Esophagus squamous epithelium (tissue), 5 donors: ENCODE measurements at places on chromosomes 12 and 14.

GRCh38 chr14:71388336-71388735, 481.1 kb downstream of the PCNX1 start:
- no peak for DNase-seq

DNA sequence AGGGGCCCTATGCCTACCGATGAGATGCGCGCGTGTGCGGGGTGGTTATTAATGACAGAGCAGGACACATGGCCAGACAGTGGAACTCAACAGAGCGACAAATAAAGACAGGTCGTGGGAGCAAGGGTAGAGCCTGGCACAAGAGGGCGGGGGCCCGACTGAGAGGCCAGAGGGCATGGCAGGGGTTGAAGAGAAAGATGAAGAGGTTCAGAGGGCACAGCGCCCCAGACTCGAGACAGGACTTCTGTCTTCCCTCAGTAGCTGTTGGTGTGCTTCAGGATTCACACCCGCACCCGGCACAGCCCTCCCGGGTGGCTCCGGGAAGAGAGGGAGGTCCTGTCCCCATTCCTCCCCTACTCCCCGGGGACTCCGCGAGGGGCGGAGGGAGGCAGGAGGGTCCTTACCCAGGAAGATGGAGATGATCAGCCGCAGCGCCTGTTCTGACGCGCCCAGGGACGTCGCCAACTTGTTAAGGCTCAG, 366 bp downstream of the LPCAT3 start:
- DNase-seq, result no peak

DNA sequence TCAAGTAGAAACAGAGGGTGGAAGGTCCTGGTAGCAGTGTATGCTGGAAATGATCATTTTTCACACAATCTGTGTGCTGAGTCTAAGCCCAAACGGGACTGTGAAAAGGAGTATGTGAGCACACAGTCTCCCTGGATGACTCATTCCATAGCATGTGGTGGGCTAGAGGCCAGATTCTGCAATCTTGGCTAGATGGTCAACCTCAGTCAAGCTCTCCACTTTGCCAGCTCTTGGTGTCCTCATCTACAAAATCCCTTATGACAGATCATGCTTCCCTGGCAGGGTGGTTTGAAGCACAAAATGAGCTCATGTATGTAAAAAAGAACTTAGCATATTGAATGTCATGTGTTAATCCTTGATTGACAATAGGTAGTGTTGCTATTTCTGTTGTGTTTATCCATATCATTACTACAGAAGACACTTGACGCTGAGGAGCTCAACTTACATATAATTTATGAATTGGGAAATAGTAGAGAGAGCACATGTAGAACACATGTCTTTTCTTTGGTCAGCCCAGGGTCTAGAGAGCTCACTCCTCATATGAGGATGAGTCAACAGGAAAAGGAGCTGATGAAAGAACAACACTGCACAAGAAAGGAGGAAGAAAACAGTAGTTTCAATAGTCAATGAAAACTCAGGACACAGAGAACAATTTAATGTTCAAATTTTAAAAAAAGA, 517.5 kb downstream of the BCL11B start:
- no peak for DNase-seq

DNA sequence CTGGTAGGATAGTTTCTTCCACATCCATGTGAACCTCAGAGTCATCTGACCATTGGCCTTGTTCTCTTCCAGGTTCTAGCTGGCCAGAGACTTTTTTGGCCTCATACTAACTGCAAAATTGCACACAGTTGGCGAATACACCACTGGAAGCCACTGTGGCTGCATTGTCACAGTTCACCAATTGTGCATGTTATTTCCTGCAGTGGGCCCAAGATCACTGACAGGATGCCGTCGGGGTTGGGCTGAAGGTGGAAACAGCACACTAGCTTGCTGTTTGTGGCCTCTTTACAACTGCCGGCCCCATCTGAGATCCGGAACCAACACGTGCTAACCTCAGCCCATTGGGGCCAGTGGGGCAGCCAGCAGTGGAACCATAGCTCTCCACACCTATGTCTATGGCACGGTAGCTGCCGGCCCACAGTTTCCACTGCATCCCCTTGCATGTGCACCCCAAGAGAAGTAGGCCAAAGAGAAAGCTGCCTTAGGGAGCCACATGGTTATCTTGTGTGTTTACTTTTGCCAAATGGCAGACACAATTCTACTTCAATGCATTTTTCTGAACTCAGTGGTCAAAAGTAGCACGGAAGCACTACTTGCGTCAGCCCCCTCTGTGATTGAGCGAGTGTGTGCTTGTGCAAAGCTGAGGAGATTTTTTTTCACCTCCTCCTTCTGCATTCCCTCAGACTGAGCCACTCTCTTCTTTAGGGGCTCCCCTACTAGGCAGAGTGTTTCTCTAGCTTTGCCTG, 464.0 kb downstream of the RAD51B start:
- no peak for DNase-seq

GRCh38 chr12:53208435-53208834, 1.4 kb upstream of the ITGB7 start:
- no peak for DNase-seq

DNA sequence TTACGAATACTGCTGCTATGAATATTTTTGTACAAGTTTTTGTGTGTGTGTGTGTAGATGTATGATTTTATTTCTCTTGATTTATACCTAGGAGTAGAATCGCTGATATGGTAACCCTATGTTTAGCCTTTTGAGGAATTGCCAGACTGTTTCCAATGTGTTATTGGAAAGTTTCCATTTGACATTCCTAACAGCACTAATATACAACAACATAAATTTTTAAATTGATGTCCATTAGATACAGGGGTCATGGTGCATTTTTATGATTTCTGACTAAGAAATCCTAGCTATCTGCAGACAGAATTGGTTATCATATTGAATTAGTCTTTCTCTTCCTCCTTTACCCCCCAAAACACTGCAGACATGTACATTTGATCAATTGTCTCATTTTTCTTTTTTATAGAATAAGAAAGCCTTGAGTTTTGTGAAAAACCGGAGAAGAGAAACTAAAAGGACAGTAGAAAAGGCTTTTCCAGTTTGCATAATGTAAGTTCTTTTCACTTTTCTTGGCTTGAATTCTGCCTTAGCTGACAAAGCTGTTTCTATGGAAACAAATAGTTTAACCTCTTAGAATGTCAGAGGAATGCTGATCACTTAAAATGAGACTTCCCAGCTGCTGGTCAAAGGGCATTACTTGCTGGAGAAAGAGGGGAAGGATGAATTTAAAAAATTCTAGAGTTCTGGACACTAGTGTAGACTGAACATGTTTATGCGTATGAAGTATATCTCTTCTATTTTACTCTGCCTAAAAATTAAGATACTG, 28.2 kb downstream of the PALS1 start:
- no peak for DNase-seq
